NCI-H2029 treated with DMSO at 0.1 percent for 48 hours (cell line): ENCODE measurements at places on chromosomes 2 and 18.

- no peak for DNase-seq
Measured at GRCh38 chr18:36950282-36950681, 121.4 kb downstream of the KIAA1328 start.

- DNase-seq: no peak
Measured at GRCh38 chr2:178764097-178764496, 43.1 kb downstream of the TTN start.

GRCh38 chr18:8912348-8913326, 189.9 kb upstream of the NDUFV2 start:
- DNase-seq: no peak

GRCh38 chr18:61034580-61034979, 298.6 kb upstream of the CDH20 start:
- no peak for DNase-seq

DNA sequence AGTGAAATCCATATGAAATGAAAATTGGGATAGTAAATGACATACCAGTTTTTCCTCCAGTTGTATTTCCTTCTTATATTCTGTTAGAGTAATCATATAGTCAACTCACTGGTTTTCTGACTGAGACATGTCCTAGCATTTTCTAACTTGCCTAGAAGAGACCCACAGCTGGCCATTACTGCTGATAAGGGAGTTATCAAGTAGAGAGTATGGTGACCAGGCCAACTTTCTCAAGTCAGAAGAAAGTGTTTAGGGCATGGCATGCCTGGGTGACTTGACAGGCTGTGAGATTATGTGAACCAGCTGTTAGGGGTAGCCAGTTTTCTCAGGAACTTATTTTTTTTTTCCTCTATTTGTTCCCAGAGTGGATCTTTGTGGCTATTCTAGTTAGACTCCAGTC, 81.2 kb downstream of the GPD2 start:
- DNase-seq: no peak

DNA sequence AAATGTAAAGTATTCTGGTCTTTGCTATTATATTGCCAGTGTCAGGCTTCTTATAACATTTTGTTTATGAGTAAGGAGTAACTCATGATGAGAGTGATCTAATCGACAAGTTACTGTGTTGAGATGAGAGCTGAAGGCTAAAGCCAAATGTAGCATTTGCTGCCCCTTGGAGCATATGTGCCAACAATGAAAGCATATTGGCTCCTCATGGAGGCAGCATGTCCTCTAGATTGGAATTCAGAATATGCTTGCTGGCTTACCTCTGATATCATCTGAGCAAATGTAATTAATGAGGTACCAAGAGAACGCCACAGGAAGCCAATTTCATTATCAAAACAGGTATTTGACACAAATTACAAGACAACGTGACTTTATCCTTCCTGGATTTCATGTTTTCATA, 781.1 kb upstream of the FSHR start:
- no peak for DNase-seq

DNA sequence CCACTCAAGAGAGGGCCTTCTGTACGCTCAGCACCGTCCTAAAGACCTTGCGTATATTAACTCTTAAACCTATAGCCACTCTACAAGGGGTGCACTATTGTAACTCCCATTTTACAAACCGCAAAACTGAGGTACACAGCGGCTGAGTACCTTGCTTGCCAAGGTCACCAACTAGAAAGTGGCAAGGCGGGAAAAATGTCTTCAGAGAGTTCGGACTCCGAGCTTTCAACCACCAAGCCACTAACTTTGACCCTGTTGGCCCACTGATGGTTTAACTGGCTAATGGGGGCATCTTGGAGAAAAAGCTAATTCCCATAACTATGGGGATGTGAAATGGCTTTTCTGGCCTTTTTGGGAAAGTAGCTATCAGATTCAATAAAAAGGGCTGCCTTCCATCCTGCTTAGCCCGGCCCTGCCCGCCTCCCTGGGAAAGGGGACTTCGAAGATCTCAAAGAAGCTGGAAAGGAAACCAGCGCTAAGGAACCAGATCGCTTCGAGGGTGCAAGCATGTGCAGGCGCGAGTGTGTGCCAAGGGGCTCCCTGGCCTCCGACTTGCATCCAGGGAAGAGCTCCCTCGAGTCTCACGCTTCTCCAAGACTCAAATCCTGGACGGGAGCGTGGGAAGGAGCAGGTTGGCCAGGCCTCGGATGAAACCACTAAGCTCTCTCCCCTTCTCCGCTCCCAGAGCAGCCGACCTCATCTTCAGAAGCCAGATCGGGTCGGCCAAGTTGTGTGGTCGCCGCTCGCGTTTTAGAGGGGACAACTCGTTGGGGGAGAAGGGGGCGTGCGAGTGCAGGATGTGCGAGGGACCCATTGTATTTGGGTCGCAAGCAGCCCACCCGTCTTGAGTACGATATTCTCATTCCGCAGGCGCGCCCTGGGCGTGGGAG, 2.2 kb upstream of the SP5 start:
- no peak for DNase-seq

DNA sequence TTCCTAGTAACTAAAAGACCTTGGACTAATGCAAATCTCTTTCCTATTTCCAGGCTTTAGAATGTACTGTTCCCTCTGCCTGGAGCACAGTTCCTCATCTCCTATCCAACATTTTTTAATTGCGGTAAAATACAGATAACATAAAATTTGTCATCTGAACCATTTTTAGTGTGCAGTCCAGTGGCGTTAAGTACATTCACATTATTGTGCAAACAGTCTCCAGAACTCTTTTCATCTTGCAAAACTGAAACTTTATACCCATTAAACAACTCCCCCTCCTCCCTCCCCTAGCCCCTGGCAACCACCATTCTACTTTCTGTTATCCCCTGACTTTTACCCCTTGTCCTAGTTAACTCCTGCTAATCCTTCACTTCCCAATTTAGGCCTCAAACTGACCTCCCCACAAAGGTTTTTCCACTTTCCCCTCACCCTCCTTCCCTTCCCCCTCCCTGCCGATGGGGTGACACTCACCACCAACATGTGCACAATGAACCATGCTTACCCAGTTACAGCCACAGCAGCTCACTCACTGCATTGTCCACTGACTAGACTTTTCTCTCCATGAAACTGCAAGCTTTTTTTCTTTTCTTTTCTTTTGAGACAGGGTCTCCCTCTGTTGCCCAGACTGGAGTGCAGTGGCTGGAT, 54.8 kb downstream of the KIAA2012 start:
- DNase-seq: no peak

DNA sequence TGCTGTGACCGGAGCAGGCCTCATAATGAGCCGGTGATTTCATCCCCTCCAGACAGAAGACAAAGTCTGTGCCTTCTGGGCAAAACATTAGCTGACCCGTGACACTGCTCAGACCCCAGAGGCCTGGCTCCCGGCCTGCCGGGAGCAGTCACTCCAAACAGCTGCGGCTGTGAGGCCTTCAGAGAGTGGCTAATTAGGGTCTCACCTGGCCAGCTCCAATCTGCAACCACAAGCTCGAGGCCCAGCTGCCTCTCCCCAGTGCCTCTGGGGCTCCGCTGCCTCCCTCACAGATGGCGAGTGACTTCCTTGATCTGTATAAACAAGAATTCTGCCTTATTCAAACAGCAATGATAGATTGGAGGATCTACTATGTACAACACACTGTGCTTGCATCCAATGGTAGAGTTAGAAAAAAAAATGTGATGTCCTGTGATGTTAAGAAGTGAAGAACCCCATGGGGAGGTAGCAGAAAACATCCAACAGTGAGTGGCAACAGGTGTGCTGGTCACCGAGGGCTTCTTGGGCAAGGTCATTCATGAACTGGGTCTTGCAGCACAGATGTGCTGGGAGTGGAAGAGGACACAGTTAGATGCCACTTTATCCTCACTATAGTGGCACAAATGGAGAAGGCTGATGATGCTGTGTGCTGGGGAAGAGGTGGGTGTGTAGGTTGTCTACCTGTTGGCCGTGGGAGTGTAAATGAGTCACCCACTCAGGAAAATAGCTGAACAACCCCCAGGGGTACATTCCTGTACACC, 98.2 kb upstream of the ASAP2 start:
- DNase-seq: no peak

- no peak for DNase-seq
Measured at GRCh38 chr18:10070561-10071000, 156.8 kb downstream of the VAPA start.

- peak; percentile 92 for DNase-seq
Measured at GRCh38 chr2:11127761-11128160, 27.5 kb upstream of the SLC66A3 start.

- DNase-seq: no peak
Measured at GRCh38 chr2:74548900-74549826, 4.6 kb downstream of the LOXL3 start.

DNA sequence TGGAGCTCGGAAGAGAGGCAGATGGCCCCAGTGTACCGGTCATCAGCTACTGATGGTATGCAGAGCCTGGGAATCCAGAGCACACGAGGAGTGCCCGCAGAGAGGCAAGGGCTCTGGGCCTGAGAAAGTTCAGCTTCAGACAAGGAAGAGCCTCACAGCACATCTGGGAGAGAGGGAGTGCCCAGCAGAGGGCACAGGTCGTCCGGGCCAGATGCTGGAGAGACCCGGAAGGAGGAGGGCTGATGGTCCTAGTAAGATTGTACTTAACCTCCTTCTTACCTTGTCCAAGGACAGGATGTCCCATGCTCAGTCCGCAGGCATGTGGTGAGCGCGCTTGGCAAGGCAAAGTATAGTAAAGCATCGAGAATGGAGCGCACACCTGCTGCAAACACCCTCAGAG, 24.4 kb upstream of the CHMP1B start:
- DNase-seq: no peak

- DNase-seq: no peak
Measured at GRCh38 chr2:36613801-36614200, 15.8 kb upstream of the FEZ2 start.

DNA sequence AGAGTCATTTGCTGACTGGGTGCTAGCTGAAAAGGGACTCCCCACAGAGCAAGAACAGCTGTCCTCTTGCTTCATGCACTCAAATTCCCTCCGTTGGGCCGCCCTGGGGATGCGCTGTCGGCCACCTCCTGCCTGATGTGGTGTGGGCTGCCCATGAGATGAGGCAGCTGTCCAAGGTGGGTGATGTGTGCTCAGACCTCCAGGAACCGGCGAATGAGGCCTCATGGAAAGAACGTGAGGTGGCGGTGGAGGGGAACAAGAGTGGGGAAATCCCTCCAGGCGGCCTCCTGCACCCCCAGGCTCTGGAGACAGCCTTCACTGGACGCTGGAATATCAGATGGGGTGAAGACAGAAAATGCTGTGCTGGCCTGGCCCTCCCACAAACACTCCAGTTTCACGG, 79.8 kb downstream of the LONRF2 start:
- no peak for DNase-seq

DNA sequence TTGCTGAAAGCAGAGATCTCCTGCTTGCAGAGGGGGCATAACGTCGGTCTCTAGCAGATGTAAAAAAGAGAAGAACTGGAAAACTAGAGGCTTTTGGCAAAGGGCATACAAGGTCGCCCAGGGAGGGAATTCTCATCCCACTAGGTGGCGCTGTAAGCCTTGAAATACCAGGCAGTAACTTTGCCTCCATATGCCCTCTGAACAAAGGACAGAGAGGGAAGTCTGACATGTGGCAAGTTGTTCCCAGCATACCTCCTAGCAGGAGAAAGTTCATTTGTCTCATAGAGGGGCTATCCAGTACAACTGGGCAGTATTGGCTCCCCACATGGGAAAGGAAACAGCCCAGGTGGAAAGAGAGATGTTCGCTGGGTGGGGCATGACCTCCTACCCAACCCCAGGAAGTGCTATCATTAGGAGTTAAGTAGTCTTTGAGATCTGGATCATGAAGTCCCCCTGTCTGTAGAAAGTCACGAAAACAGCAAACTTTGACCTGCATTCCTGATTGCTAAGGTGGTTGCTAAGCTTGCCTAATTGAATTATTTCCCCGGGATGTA, 39.9 kb downstream of the STK17B start:
- no peak for DNase-seq

DNA sequence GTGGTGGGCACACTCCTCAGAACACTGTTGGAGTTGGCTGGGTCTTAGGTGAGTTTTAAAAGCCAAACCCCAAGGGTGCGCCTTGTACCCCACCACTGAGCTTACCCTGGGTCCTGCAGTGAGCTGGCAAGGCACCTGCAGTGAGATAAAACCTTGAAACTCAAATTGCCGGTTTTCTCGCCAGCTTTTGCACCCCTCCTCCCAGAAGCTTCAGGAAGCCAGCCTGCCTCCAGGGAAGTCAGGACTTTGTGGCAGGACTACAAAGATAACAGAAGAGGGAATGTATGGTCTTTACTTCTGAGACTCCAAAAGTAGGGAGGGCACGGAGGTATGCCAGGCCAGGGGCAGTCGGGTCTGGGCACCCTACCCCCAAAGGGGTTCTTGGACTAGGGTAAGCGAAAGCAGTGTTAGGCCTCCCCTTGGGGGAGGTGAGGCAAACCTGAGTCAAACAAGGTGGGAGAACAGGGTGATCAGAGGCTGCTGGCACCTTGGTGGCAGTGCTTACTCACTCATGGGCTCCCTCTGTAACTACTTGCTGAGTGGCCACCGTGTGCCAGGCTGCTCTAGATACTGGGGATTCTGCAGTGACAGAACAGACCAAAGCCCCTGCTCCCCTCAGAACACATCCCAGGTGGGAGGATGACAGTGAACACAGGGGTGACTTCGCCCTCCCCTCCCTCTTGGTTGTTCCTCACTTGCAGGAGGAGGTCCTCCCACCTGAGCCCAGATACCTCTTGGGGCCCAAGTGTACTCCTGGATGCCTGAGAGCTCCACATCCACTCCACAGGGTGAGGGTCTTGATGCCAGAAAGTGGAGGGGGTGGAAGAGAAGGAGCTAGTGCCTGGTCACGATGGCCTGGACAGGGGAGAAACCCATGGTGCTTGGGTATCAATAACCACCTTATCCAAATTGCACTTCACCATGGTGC, 69.3 kb upstream of the RGPD5 start:
- DNase-seq: no peak

GRCh38 chr2:105917226-105917625, 172.5 kb downstream of the NCK2 start:
- no peak for DNase-seq

GRCh38 chr2:165697748-165698443, 96.2 kb downstream of the GALNT3 start:
- no peak for DNase-seq

DNA sequence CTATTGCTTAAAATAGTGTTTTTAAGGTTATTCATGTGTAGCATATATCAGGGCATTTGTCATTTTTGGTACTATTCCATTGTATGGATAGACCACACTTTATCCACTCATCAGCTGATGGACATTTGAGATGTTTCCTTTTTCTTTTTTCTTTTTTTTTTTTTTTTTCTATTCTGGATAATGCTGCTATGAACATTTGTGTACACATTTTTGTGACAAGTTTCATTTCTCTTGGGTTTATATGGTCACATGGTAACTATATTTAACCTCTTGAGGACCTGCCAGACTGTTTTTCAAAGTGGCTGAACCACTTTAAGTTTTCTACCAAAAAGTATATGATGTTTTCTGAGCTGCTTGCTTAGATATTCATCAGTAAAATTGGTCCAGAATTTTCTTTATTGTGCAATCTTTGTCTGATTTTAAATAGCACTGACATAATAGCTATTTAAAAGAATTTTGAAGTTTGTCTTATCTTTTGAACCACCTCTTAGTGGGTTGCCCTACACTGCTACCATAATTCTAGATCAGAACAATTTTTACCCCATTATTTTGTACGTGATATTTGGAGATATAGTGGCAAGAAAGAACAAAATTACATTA, 219.4 kb upstream of the SIX3 start:
- no peak for DNase-seq

- DNase-seq: no peak
Measured at GRCh38 chr2:71348302-71348701, 16.7 kb downstream of the ZNF638 start.
